NCI-H526 treated with DMSO at 0.1 percent for 48 hours (cell line): ENCODE measurements at places on chromosomes 5 and 9.

GRCh38 chr9:36748322-36748899, 175.7 kb downstream of the MELK start:
- no peak for DNase-seq

- DNase-seq = peak; percentile 37
These were observed 4.1 kb upstream of the DNAJB5 start for GRCh38 chr9:34985311-34985899.

DNA sequence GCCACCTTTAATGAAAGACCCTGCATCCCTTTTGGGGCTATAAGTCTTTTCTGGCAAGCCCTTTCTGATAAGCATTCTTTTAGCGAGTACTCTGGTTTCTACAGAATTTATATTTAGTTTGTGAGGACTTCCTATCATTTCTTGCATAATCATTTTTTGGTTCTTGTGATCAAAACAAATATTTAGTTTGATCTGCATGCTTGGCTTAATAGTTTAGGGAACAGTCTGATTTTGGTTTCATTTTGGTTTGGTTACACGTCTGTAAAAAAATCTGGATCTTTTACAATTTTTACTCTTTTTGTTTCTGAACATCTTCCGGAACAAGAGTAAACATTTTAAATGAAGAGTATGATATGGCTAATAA, 1074.4 kb downstream of the CDH9 start:
- no peak for DNase-seq

- peak; percentile 15 for DNase-seq
These were observed at the start of gene ADAMTS19 for GRCh38 chr5:129459777-129460671. ADAMTS19 (plus strand) TSS chr5:129460298; CDS start chr5:129460392, 94 bp downstream.

DNA sequence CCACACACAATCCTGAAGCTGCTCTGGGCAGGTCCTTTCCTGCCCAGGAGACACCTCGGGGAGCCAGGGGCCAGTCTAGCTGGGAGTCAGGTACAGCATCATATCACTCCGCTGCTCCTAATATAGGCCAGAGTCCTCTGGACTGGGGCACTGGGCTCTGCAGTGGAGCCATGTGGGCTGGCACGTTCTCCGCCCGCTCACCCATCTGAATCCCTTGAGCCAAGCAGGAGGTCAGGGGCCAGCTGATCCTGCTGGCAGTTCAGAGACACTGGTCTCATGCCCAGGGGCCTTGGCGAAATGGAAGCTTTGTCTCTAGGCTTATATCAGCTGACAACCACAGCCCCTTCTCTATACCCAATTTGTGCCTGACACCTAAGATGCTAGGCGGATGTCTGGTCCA, 9.3 kb upstream of the CORO2A start:
- no peak for DNase-seq

DNA sequence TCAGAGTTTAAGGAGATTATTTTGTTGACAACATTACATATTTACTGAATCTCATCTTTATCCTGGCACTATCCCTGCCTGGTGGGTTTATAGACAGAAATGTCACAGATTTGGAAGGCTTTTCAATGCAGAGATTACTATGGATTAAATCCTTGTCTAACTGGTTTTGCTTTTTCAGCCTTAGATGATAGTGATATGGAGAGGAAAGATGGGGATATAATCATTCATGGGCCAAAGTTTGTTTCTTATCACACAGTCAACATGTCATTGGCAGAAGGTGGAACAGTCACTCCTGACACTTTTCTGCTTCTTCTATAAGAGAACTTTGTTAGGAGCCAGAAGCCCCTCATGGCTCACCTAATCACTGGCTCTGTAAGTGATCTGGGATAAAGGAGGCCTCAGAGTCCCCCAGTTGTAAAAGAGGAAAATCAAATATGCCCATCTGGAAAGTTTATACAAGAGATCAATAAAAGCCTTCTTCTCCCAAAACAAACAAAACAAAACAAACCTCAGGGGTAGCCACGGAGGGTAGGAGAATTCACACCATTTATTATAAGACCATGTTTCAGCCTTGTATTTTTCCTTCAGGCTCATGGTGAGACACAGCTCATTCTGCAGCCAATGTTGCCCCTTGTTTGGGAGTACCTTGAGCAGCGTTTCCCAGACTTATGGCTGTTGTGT, 101.2 kb downstream of the PCSK1 start:
- DNase-seq = no peak

- no peak for DNase-seq
These were observed 129.8 kb upstream of the IL12B start for GRCh38 chr5:159459951-159460538.

GRCh38 chr5:31378838-31379237, 153.1 kb downstream of the DROSHA start:
- no peak for DNase-seq
